Foreskin fibroblast (primary cell): ENCODE measurements at places on chromosomes 6 and 20.

DNA sequence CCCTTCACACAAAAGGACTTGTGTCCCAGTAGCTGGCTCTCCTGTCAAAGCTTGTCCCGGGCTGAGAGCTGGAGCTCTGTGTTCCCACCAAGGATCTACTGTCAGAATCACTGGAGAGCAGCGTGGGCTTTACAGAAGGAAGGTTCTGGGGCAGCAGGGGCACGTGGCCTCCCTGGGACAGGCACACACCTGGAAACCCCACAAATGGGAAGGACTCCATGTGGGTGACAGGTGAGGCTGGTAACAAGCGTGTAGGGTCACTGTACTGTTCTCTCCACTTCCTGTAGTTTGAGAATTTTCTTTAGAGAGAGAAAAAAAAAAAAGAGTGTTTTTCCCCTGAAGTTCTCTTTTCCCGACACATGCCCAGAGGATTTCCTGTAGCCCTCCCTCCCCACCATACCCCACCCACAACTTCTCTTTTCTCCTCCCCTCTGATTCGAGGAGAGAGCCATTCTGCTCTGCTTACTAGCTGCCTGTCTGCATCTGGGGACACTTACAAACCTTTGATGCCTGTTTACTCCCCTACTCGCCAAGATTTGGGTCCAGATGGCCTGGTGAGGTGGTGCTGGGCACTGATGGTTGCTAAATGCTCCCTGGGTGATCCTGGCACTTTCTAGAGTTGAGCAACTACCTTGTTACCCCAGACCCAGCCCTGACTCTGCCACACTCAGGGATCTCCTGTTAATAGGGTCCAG is 84.1 kb upstream of the SIRPA start:
- DNase-seq: no peak

DNA sequence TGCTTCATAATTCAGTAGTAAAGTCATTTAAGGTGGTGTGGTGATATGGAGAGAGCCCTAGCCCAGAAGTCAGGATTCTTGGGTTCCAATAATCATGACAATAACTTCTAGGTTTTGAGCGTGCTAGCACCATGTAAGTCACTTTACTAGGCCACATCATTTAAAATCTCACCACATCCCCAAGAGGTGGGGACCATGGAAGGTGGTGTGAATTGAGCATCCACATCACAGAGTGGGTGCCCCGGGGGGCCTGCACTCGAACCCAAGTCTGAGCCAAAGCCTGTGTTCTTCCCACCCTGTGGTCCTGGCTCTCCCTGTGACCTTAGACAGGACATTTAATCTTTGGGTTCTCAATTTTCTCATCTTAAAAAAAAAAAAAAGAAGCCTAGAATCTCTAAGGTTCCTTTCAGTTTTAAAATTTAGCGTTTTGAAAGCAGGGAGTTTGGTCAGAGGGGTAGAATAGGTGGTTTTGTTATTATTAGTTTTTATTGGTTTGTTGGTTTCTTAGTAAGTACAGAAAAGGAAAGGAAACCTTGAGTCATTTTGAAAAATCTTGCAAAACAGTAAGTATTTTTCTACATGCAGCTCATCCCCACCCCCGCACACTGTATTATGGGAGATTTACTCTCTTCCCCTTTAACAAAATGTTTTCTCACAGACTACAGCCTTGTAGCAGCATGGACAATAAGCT is 26.4 kb downstream of the ARMC2 start:
- DNase-seq: peak; percentile 28

DNA sequence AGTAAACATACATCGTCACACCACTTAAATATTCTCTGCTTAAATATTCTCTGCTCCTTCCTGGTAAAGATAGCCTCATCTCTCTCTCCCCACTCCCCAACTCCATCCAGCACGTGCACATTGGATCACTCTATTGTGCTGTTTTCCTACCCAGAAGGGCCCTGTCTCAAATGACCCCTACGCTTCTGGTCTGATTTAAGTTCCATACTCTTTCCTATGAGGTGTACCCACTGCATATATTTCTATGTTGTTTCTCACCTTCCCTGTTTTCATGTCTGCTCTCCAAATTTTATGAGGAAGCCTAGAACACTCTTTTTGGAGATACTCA is 53.7 kb downstream of the HFE start:
- DNase-seq: no peak

DNA sequence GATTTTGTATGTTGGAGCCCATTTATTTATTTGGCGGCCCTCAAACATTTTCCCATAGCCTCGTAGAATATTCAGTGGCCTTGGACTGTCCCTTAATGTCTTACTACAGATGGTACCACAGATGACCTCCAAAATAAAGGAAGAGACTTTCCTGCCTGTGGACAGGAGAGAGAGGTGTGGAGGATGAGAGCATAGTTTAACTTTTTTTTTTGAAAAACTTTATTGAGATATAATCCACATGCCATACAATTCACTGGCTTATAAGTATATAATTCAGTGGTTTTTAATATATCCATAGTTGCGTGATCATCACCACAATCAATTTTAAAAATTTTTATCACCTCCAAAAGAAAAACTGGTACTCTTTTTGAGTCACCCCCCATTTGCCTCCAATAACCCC is 4.6 kb upstream of the PPP1R16B start:
- no peak for DNase-seq

DNA sequence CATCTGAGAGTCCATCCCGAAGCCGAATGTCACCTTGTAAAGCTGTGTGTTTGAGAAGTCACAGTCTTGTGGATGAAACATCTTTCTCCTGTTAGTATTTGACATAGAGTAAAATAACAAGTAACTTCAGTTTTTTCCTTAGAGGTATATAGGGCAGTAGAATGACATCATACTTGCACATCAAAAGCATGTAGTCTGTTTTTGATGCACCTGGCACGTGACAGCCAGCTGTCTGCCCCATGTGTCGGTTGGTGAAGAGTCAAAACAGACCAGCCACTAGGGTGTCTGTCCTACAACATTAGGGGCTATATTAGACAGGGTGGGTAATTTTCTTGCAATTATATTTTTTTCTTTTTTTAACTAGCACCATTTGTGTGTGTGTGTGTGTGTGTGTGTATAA is 70.2 kb downstream of the SNX9 start:
- no peak for DNase-seq

DNA sequence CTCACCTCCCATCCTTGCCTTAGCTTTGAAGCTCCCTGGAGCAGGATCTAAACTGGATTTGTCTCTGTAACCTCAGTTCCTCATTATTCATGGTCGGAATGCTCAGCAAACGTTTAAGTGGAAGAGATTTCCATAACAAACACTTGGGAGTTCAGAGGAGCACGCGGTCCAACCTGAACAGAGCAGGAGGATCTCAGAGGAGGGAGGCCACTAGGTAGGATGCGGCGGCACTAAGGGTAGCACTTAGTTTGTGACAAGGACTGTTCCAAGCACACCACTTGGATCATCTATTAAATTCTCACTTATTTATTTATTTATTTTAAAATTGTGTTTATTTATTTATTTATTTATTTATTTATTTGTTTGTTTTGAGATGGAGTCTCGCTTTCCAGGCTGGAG is 13.3 kb upstream of the CCN5 start:
- no peak for DNase-seq
